ENCODE measurements at places on chromosomes 13 and 19.

- no peak for DNase-seq
Observed at GRCh38 chr13:114151565-114152284, 19.3 kb upstream of the RASA3 start.

DNA sequence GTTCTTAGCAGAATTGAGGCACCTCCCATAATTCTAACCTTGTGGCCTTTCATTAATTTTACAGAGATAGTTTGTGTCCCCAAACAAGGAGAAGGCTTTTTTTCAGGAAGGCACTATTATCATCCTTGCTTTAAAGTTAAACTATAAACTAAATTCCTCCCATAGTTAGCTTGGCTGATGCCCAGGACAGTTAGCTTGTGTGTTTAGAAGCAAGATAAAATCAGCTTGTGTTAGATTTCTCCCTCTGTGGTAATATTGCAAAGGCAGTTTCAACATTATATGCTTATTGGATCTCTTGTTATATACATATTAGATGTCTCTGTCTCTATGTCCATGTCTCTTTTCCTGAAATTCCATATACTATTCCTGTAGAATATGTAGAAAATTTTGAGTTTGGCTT lies 342.7 kb downstream of the TBC1D4 start:
- no peak for DNase-seq

- DNase-seq: no peak
Observed at GRCh38 chr19:58558066-58558622, at the start of gene UBE2M. Gene UBE2M, minus strand, starts transcription at chr19:58558611. Its CDS starts 230 bp downstream, at chr19:58558381.

GRCh38 chr19:41924151-41925145 lies 3.8 kb downstream of the ERFL start:
- DNase-seq: no peak
